ENCODE measurements at places on chromosomes 11 and 22.

GRCh38 chr11:125987066-125987641, 41.3 kb downstream of the VSIG10L2 start:
- no peaks in the 10 kb centered on the region for H3K27me3 ChIP-seq
- H3K27ac ChIP-seq: no peak overlapping the region
- no peaks in the 10 kb centered on the region for H3K4me1 ChIP-seq
- no peaks in the 10 kb centered on the region for H3K36me3 ChIP-seq

DNA sequence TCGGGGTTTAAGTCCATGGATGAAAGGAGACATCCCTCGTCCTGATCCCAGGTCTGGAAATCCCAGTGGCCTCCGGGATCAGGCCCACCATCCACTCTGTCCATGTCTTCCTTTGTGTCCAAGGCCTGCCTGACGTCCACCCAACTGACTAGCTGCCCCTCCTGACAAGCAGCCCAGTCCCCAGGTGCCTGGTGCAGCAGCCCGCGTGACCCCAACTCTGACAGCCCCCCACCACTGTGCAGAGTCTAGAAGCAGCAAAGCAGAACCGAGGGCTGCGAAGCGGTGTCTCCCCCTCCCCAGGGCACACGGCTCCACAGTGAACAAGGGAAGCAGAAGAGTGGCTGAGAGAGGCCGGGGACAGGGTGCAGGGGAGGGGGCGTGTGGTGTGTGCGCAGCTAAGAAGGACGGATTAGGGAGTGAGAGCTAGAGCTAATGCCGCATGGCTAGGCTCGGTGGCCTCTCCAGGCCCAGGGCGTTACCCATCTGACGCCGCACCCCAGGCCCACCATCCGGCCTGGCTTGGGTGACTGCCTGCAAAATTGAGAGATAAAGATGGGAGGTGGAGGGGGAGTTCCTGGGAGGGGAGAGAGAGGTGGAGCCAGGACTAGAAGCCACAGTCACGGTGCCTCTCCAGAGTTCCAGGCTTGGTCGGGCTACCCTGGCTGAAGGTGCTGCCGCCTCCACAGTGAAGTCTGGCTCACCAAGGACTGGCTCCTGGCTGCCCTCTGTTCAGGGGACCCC, 16.6 kb upstream of the BAIAP2L2 start:
- no peak overlapping the region for H3K27ac ChIP-seq
- no peaks in the 10 kb centered on the region for H3K36me3 ChIP-seq
- H3K4me3 ChIP-seq: no peak overlapping the region
- no peaks in the 10 kb centered on the region for H3K27me3 ChIP-seq
- H3K4me1 ChIP-seq: no peaks in the 10 kb centered on the region
- DNase-seq: no peak

- no peaks in the 10 kb centered on the region for H3K4me1 ChIP-seq
- H3K36me3 ChIP-seq: no peaks in the 10 kb centered on the region
- H3K27ac ChIP-seq: no peak overlapping the region
- H3K4me3 ChIP-seq: no peak overlapping the region
Observed at GRCh38 chr11:86863476-86863875, 63.1 kb downstream of the PRSS23 start.

DNA sequence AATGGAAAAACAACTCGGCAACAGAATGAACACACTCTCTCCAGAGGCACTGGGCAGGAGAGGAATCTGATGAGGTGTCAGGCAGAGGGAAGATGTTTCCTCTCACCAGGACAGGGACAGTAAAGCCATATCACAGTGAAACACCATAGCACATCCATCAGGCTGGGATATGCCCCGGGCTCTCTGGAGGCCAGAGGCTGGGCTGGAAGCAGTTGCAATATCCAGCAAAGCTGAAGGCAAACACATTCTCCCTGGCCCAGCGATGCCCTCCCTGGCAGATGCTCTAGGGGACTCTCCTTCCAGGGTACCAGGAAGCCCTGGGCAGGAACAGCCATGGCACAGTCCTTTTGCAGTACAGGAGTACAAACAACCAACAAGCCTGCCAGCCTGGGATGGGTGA, 11.1 kb downstream of the RSPH14 start:
- no peaks in the 10 kb centered on the region for H3K36me3 ChIP-seq
- DNase-seq: no peak
- H3K27ac ChIP-seq: no peak overlapping the region

DNA sequence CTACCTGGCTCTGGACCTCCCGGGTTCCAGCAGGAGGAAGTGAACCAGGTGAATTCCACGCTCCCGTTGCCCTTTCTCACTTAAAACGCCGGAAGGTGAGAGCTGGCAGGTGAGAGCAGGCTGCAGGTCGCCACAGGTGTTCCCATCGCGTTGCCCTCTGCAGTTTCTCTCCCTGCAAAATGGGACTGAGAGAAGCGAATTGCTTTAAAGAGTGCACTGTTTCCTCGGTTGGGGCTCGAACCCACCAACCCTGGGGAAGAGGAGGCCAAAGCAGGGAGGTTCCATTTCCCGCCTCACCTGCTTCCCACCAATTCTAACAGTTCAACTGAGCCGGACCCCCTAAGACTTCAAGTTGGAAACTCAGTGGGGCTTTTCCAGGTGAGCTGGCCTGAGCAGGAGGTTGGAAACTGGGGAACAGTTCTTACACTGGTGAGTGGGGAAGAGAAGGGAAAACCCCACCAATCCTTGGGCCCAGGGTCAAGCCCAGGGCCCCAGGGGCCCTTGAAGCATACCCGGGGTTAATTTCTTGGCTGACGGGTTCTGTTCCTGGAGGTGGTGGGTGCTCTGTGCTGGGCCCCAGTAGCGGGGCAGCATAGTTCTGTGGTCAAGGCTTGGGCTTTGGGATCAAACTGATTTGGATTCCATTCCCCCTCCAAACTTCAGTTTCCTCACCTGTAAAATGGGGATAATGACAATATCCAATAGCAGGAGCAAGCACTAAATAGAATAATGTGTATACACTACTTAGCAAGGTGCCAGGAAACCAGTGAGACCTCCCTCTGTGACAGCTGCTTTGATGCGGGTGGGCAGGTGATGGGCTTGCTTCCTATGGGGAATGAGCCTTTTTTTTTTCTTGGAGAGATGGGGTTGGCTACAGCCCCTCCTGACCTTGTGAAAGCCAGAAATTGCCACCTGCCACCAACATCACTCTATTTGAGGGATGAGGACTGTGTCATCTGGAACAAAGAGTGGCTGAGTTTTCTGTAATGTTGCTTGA, 788 bp downstream of the CD82 start:
- peak overlapping the region; percentile 71 for H3K27ac ChIP-seq
- H3K36me3 ChIP-seq: no peaks in the 10 kb centered on the region
- H3K4me3 ChIP-seq: peak overlapping the region; percentile 60
- no peak for DNase-seq
- H3K27me3 ChIP-seq: no peaks in the 10 kb centered on the region

DNA sequence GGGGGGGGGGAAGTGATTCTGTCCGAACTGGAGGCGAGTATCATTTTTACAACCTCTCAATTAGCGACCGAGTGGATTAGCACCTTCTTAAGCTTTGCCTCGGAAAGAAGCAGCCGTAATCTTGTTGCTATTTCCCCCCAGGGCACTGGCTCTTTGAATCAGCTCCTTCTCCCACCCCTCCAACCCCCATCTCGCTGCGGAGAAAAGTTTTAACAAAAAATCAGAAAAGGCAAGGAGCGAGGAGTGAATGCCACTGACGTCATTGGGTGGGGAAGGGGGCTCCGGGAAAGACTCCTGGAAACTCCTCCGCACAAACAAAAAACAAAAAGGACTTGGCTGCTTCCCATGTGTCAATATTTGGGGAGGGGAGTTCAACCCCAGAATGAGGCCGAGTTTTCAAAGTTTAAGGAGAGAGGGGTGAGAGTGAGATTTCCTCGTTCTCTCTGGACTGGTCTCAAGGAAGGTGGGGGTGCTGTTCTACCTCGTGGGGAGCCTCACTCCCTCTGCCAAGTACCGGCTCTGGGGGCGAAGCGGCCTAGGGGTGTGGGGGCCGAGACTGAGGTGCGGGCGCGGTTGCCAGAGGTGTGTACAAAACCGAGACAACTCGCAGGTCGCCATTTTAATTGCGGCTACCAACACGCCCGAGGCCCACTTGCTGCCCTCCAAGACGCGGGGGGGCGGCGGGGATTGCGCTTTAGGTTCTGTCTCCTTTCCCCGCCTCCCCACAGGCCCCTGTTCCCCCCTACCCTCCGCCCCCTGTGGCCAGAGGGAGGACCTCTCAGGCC, 2.5 kb upstream of the PAX6 start:
- no peaks in the 10 kb centered on the region for H3K36me3 ChIP-seq
- peaks cover 100% of the 10 kb centered on the region for H3K27me3 ChIP-seq
- DNase-seq: no peak
- no peak overlapping the region for H3K27ac ChIP-seq
- H3K4me1 ChIP-seq: peaks cover 36% of the 10 kb centered on the region

DNA sequence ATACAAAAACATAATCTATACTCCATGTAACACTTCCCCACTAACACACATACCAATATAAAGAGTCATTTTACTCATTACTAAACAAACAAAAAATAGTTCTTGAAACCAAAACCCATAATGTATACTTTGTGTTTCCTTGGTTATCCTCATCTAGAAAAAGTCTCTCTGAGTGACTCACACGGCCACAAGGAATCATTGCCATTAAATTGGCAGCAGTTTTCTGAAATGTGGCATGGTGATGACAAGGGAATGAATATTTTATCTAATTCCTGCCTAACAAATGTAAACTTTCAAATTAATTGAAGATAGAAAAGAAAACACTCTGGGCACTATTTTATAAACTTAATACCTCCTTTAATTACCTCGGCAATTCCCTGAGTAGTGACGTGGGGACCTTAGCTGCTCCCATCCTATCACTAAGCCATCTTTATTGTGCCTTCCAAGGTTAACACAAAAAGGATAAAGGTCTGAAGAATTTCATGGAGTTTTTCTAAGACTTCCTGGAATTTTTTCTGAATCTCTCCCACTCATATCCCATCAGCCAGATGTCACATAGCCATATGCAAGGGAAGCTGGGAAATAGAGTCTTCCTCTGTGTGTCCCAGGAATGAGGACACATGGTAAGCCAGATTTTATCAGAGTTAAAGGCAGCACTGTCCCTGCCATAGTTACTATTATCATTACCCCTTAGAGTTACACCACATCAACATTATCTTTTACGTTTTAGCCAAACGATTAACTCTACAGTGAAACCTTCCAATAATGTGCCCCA, 857.2 kb upstream of the TENM4 start:
- no peaks in the 10 kb centered on the region for H3K4me1 ChIP-seq
- peak; percentile 4 for DNase-seq
- no peaks in the 10 kb centered on the region for H3K27me3 ChIP-seq
- H3K36me3 ChIP-seq: no peaks in the 10 kb centered on the region

DNA sequence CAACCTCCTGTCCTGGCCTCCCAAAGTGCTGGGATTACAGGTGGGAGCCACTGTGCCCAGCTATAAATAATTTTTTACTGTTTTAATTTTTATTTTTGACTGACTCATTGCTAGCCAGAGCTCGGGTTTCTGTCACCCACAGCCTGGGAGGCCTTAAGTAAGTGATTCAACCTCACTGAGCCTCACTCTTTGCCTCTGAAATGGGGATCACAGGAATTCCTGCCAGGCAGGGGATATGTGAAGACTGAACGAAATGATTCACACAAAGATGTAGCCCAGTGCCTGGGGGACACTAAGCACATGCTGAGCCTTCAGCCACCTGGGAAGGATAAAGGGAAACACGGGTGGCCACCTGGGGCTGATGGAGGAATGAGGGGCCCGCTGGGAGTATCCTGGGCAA, 3.8 kb upstream of the LRRC74B start:
- peaks cover 13% of the 10 kb centered on the region for H3K4me1 ChIP-seq
- no peak overlapping the region for H3K27ac ChIP-seq
- no peak overlapping the region for H3K4me3 ChIP-seq
- DNase-seq: no peak

DNA sequence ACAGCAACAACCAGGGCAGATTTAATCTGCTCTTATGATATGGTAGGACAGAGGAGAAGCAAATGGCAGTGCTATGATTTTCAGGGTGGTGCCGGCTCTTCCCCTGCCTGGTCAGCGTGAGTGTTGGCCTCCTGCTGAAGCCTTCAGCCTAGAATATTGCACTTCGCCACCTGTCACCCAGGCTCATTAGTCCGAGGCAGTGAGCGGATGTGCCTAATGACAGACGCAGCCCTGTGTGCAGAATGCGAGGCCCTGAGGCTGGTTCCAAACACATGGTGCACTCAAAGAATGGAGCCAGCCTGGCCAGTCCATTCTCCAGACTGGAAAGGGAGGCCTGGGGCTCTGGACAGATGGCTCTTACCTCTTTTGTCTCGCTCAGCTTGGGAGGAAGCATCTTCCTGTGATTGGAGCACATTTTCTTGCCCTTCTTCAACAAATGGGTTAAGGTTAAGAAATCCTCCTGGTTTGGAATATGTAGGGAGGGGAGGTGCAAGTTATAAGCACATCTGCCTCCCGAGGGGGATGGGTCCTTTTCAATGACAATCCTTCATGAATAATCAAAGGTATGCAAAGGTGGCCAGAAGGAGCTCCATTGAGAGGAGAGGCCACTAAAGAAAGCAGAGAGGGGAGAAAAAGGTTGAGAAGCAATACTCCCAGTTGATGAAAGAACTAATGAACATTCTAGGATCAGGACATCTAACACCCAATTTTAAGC, 39.7 kb upstream of the GALNT18 start:
- H3K4me1 ChIP-seq: no peaks in the 10 kb centered on the region
- no peaks in the 10 kb centered on the region for H3K36me3 ChIP-seq
- H3K27ac ChIP-seq: no peak overlapping the region

- no peaks in the 10 kb centered on the region for H3K4me1 ChIP-seq
- H3K4me3 ChIP-seq: no peak overlapping the region
- DNase-seq: no peak
- H3K36me3 ChIP-seq: no peaks in the 10 kb centered on the region
Observed at GRCh38 chr11:104146421-104146820, 17.5 kb downstream of the PDGFD start.

GRCh38 chr11:20113149-20113438, 47.2 kb downstream of the DBX1 start:
- H3K4me3 ChIP-seq: no peak overlapping the region
- H3K27me3 ChIP-seq: no peaks in the 10 kb centered on the region
- no peak overlapping the region for H3K27ac ChIP-seq
- H3K4me1 ChIP-seq: peaks cover 6% of the 10 kb centered on the region
- no peaks in the 10 kb centered on the region for H3K36me3 ChIP-seq

- H3K27me3 ChIP-seq: no peaks in the 10 kb centered on the region
- H3K4me1 ChIP-seq: no peaks in the 10 kb centered on the region
- no peak for DNase-seq
- H3K36me3 ChIP-seq: no peaks in the 10 kb centered on the region
- no peak overlapping the region for H3K27ac ChIP-seq
Observed at GRCh38 chr11:131672191-131672590, 301.8 kb downstream of the NTM start.

DNA sequence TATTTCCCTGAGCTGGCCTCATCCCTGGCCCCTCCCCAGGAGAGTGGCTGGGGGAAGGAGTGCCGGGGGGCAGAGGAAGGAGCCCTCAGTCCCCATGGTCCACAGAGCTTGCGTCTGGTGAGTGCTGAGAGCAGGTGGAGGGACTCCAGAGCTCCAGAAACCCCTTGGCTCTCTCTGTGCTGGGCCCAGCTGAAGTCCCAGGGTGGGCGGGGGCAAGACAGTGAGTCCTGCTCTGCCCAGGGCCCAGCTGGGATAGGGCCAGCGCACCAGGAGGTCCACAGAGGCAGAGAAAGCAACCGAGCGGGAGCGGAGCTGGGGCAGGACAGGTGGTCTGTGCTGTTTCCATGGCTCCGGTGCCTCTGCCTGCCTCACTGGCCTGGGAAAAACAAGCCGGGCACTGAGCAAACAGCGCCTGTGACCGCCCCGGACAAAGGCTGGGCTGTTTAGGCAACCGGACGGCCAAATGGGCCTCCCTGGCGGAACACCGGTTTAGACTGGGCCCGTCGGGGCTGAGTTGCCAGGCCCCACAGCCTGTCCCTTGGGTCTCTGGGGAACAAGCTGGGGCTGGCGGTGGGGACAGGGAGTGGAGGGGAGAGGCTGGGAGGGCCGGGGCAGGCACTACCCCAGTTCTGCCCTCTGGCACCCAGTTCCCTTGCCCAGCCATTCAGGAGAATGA, 34.1 kb upstream of the WNT7B start:
- DNase-seq: peak; percentile 28
- H3K27me3 ChIP-seq: no peaks in the 10 kb centered on the region
- H3K4me1 ChIP-seq: peaks cover 26% of the 10 kb centered on the region

Data from left lung (tissue), 14 donors.